Central memory CD4-positive, alpha-beta T cell (primary cell): ENCODE measurements at places on chromosomes 13 and 19.

- DNase-seq = no peak
These were observed 268.7 kb downstream of the DCT start for GRCh38 chr13:94210816-94211215.

GRCh38 chr19:8336072-8336569 lies 6.9 kb downstream of the KANK3 start:
- no peak for DNase-seq

- no peak for DNase-seq
These were observed 953 bp downstream of the DZIP1 start for GRCh38 chr13:95643571-95643935.

GRCh38 chr13:114194853-114195252 lies 15.8 kb downstream of the CFAP97D2 start:
- no peak for DNase-seq

GRCh38 chr13:30510091-30510490 lies 44.4 kb upstream of the HMGB1 start:
- DNase-seq = no peak

DNA sequence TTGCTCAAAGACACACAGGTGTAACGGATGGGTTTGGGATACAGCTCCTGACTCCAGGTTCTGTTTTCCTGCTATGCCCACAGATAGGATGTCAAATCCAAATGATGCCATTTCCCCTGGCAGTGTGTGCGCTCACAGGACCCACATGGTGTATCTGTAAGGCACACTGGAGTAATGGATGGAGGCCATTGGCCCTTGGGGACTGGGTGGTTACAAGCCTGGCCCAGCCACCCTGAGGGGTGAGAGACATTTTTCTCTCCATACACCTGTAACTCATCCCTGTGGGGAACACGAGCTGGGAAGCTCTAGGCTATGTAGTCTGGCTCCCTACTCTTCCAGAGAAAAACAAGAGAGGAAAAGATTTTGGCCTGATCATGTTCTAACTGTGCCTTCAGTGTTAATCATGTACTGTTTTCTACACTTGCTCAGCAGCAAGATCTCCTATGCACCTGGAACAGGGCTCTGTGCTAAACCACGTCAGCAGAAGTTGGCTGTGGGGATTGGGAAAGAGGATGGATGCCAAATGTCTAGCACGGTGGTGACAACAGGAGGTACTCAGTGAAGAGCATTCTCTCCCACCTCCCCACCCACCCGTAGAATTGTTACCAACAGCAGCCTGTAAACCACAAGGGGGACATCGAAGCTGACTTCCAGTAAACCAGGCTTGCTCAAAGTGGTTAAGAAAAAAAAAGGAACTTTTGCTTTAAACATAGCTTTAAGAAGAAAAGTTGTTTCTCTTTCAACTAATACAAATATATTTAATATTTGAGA lies 237.0 kb downstream of the LACC1 start:
- DNase-seq = no peak

DNA sequence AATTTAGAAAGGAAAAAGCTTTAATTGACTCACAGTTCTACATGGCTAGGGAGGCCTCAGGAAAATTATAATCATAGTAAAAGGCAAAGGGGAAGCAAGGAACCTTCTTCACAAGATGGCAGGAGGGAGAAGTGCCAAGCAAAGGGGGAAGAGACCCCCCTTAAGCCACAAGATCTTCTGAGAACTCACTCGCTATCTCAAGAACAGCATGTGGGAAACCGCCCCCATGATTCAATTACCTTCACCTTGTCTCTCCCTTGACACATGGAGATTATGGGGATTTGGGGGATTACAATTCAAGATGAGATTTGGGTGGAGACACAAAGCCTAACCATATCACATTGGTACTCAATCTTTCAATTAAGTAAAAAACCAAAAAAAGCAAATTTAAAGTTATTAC lies 1778.7 kb upstream of the MIR17HG start:
- no peak for DNase-seq

- DNase-seq = no peak
These were observed 238.5 kb upstream of the STARD13 start for GRCh38 chr13:33524086-33524485.

- DNase-seq = no peak
These were observed 2.9 kb downstream of the PLEKHG2 start for GRCh38 chr19:39415111-39416046.

DNA sequence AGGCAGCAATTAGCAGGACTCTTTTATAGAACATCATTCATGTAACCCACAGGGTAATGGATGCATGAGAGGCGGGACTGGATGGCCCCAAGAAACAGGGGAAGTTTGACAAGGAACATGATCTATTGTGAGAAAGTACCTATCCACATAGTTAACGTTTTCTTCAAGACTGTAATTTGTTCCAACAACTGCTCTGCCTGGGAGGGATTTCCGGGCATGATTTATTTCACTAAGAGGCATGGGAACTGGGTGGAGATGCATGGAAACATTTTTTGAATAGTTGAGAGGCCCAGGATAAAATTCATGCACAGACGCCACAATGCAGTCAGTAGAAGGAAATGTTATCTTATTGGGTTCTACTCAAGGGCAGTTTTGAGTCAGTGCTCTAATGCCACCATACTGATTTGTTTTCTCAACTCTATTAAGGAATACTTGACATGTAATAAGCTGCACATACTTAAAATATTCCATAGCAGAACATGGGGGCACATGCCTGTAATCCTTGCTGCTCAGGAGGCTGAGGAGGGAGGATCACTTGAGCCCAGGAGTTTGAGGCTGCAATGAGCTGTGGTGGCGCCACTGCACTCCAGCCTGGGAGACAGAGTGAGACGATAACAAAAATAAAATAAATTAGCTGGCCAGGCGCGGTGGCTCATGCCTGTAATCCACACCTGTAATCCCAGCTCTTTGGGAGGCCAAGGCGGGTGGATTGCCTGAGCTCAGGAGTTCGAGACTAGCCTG lies 9.9 kb upstream of the ATG4D start:
- no peak for DNase-seq

DNA sequence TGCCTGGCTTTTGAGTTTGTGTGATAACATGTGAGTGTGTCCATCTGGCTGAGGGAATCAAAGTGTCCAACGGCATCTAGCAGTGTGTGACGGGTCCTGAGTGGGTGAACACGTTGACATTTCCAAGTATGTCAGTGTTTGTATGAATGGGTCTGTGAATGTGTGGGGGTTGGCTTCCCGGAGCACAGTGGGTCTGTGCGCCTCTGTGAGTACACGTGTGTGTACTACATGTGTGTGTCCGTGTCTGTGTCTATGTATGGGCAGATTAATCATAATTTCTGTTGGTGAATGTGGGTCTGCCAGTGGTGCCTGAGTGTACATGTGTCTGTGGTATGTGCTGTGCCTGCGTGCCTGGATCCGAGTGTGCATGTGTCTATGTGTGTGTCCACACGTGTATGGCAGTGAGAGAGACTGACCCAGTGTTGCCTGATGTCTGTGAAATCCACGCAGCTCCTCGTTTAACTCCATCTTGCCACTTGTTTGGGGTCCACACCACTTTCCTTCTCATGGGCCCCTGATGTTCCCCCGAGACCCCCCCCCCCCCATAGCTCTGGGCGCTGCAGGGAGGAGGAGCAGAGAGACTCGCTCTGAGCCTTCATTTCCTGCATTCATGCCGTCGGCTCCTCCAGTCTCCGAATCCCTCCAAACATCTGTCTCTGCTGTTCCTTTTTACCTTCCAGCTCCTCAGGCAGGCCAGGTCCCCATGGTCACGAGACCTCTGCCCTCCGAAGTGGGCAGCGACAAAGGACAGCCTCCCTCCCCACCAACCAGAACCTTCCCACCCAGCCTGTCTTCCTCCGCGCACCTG lies 5.3 kb downstream of the CCDC8 start:
- no peak for DNase-seq

DNA sequence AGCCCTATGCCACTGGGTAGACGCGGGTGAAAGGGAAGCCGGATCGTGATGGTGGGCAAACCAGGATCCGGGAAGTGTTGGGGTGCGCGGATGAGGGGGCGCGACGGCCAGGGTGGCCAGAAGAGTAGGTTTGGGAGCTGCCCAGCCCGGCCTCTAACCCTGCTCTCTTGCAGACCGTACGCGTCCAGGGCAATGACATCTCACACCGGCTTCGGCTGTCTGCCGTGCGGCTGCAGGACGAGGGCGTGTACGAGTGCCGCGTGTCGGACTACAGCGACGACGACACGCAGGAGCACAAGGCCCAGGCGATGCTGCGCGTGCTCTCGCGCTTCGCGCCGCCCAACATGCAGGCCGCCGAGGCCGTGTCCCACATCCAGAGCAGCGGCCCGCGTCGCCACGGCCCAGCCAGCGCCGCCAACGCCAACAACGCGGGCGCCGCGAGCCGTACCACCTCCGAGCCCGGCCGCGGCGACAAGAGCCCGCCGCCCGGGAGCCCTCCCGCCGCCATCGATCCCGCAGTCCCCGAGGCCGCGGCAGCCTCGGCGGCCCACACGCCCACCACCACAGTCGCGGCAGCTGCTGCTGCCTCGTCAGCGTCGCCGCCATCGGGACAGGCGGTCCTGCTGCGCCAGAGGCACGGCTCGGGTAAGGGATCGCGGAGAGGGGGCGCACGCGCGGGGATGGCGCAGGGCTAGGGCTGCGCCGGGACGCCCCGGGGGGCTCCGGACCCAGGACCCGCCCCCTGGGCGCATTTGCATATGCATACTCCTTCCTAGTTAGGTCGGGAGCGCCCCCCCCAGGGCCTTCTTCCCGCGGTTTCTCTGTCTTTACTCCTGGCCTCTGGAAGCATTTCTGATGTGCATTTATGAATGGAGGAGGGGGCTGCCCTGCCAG lies 4.1 kb downstream of the VSTM2B start:
- no peak for DNase-seq

DNA sequence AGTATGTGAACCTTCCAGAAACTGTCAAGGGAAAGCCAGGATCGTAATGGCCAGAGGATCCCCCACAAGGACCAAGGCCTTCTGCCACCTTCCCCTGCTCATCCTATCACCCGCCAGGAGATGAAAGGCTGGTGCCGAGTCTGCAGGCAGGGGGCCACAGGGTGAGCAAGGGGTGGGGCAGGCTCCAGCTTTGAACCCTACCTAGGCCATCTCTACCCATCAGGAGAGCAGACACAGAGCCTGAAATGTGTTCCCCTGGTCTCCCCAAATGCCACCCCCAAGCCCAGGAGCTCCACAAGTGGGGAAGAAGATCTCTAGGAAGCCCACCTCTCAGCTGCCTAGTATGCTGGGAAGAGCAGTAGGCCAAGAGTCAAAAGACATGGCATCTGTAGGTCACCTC lies 95.1 kb downstream of the KCTD15 start:
- DNase-seq = no peak

- DNase-seq = no peak
These were observed 16.9 kb downstream of the ERCC5 start for GRCh38 chr13:102862624-102863210.

- DNase-seq = no peak
These were observed 313.4 kb upstream of the TMTC4 start for GRCh38 chr13:100987948-100988347.

DNA sequence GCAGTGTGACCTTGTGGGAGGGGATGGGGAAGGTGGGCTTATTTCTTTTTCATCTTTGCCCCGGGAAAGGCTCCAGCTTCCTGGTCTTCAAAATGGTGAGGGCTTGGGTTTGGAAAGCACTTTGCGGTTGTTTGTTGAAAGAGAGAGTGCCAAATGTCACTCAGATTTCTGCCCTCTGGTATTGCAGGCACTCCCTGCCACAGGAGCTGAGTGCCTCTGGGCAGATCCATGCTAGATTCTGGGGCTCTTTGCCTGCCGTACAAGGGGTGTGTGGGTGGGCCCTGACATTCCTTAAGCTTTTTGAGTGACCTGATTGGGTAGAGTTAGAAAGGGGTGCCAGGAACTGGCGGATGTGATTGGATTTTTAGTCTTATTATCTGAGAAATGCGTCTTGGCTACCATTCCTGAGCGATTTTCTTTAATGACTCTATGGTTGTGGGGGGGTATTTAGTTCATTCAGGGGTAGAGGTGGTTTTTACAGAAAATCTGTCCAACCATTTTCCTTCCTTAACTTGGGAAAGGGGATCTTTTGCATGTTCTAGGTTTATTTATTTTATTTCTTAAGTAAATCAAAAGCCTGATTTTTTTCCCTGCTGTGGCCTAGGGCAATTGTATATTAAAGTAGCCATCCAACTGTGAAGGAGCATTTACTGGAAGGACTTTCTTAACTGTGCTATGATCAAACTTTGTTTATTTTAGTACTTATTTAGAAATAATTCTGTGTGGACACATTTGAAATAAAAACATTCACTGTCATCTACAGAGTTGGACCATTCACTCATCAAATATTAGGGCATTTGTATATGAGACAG lies 3.2 kb downstream of the ARHGAP35 start:
- no peak for DNase-seq

DNA sequence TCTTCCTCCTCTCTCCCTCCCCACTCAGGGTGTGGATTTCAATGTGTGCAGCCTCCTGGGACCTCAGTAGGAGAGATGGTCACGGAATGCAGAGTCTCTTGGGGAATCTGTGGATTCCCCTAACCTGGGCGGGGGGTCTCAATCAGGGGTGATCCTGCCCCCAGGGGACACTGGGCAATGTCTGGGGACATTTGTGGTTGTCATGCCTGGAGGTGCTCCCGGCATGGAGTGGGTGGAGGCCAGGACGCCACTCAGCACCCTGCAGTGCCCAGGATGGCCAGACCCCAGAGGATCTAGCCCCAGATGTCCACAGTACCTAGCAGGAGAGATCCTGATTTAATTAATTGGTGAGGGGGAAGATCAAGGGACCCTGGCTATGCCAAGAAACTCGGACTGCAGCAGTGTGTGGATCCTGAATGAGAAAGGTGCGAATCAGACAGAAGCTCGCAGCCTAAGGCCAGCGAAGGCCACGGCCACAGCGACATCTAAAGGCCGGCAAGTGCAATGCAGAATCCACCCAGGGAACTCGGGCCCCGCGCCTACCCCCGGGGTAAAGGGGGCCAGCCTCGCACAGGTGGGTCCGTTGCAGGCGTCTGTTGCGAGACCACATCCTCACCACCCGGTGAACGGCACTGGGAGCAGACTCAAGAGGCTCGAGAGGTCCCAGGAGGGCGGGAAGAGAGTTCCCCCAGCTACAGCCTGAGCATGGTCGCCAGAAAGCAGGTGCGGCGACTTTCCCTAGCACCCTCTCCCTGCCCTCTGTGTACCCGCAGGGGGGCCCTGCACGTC lies 88.8 kb downstream of the GNG7 start:
- peak; percentile 41 for DNase-seq

- DNase-seq = no peak
These were observed 69.2 kb upstream of the KCTD15 start for GRCh38 chr19:33727331-33727998.

- DNase-seq = no peak
These were observed 227.6 kb upstream of the UBL3 start for GRCh38 chr13:30078059-30078458.

DNA sequence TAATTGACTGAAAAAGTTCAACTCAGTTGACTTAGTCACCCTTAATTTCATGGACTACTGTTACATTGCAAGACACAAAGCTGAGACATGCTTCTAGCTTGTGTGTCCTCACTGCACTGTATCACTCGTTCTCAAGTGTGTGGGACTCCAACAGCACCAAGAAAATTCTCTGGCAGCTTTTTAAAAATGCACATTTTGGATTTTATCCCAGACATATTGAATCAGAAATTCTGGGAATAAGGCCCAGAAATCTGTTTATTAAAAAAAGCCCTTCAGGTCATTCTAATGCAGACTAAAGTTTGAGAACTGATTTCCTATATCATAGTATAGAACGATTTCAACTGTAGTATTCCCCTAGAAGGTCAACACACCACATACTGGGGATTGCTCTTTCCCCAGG lies 1485.3 kb downstream of the PCDH9 start:
- DNase-seq = no peak
